ENCODE measurements at places on chromosomes 12 and 14. TPM values are rescaled to one million over a fixed set of nuclear protein-coding genes. Genes with fewer than 3 reads are reported as not detected.

GRCh38 chr12:54977857-54978256, 6.7 kb downstream of the TESPA1 start:
- no peak for DNase-seq

DNA sequence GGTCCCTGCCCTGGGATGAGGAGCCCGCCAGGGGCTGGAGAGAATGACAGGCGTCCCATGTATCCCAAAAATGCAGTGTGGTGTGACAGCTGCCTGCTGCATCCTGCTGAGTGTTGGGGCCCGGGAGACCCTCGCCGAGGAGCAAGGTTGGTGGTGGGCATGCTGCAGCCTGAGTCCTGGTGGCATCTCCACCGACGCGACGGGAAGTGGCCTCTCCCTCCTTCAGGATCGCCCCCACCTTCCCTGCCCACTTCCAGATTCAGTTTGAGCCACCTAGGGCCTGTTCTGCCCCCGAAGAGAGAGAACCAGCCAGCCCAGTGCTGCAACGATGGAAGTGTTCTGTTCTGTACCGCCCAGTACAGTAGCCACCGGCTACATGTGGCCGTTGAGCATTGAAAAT, 70.1 kb downstream of the TSPAN9 start:
- no peak for DNase-seq

DNA sequence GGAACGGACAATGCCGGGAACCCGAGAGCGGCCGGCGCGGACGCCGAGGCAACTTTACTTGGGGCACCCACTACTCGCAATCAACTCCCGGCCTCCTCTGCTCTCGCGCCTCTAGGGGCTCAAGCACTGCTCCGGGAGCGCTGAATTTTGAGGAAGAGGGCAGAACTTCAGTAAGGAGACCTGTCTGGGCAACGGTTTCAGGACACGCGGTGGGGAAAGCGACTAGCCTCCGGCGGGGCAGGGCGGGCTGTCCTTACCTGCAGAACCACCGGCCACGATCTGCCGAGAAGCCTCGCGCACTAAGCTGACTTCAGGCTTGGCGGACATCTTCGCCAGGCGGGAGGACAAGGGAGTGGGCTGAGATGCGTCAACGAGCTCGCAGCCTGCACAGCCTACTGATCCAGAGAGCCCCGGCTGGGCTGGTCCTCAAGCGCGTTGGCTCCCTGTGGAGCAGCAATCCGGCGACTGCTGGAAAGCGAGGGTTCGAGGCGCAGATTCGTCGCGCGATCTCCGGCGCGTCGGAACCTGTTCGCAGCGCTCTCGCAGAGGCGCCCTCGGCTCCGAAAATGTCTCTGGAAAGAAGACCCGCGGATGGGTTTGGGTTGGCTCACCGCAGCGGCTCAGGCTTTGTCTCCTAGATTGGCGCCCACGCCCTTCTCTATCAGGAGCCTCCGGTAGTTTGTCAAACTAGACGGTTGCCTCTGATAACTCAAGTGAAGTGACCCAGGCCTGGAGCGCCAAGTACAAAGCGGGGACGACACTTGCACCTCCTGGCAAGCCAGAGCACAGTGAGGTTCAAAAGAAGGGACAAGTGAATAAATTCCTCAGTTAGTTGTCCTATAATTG, at the start of gene SLC25A21:
TSS of gene SLC25A21 (minus strand) at position 583 of the 846 bp plus-strand sequence.
- DNase-seq = peak; percentile 26

CLEC4E gene
- polyA plus RNA-seq = not detected

GRCh38 chr14:97021001-97021400, 223.8 kb downstream of the VRK1 start:
- DNase-seq = no peak

FAR2 gene
- 6.3 TPM for polyA plus RNA-seq

- DNase-seq = no peak
Observed at GRCh38 chr12:5581019-5581418, 149.1 kb downstream of the NTF3 start.

- no peak for DNase-seq
Observed at GRCh38 chr12:102407776-102408486, 72.4 kb downstream of the IGF1 start.

DNA sequence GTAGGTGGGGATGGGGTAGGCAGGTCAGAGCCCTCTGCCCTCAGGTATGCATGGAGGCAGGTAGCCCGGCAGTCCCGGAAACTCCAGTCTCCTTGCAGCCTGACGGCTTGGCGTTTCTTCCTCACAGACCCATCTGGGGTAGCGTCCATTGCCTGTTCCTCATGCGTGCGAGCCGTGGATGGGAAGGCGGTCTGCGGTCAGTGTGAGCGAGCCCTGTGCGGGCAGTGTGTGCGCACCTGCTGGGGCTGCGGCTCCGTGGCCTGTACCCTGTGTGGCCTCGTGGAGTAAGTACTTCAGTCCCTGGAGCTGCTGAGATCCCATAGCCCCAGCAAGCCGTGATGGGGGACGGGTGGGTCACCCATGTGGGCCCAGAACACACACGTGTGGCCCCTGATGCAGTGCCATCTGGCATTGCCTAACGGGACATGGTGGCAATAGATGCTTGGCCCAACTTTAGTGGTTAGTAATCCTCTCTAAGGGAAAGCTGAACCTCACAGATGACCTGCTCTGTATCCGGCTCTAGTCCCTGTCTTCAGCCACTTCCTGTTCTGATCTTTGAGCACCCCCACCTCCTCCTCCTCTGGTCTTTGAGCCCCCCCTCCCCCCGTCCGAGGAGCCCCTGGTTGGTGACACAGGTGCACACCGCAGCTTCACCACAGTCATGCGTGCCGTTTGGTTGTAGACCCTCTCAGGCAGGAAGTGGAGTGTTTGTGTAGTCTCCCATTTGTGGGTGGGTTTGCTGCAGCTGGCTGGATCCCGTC, 3.7 kb downstream of the SIVA1 start:
- no peak for DNase-seq

PKP2 gene
- 55.5 TPM for polyA plus RNA-seq

DNA sequence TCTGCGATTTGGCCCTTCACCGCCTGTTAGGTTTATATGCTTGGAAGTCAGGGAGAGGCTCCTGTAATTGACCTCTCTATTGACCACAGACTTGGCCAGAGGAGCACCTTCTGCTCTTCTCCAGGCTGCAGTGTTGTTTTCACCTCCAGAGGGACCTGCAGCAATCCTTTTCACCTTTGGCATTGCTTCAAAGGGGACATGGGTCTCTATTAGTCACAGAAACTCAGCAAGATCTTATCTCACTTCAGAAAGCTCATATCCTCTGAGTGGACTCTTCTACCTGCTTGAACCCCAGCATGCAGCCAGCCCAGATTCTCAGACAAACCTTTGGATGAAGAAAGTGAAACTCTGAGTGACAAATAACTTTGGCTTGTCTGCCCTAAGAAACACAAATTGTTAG, 339.3 kb downstream of the NRXN3 start:
- no peak for DNase-seq

DIO3 gene
- not detected for polyA plus RNA-seq

GYS2 gene
- not detected for polyA plus RNA-seq

SERPINA3 gene
- 1.5 TPM for polyA plus RNA-seq

TBX3 gene
- polyA plus RNA-seq = 5.3 TPM

OLR1 gene
- polyA plus RNA-seq = 0.03 TPM

DNA sequence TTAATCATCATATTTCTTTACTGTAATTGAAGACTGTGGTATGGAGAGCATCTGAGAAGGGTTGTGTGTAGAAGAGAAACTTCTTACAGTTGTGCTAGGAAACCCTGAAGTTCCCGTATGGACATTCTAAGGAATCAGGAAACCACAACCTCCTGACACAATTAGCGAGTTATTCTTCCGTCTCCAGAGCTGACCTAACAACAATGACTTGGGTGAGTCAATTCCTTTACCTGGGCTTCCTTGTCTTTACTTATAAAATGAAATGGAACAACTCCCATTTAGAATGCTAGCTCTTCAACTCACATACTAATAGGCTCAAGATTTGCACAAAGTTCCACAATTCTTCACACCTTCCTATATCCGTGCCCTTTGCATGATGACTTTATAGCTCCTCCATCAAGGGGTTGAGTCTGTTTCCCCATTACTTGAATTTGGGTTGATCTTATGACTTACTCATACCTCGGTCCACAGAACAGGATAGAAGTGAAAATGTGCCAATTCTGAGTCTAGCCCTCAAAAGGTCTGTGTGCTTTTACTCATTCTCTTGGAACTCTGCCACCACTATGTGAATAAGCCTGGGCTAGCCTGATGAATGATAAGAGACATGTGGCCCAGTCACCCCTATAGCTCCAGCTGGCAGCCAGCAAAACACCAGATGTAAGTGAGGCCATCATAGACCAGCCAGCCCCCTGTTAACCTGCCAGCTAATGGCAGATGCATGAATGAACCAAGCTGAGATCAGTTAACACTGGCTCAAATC, 459.4 kb downstream of the ETNK1 start:
- DNase-seq = peak; percentile 98

- DNase-seq = no peak
Observed at GRCh38 chr12:123671876-123672275, 963 bp downstream of the TCTN2 start.

DNA sequence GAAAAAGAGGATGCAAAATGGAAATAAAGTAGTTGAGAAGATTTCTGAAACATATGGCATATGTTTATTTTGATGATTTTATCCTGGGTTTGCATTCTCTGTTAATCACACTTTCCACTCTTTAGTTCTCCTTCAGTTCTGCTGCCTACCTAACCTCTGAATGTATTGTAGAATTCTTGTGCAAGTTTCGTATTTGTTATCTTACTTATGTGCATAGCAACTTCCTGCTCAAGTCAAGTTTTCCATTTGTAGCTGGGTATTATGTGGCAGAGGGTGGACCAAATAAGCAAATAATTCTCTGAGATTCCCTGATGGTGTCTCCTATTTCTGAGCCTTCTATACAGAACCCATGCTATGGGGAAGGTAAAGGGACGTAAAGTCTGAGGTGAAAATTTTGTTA, 381.6 kb downstream of the FOXG1 start:
- DNase-seq = no peak

- DNase-seq = peak; percentile 69
Observed at GRCh38 chr12:12704593-12705230, 8.7 kb upstream of the GPR19 start.

KRT1 gene
- polyA plus RNA-seq = 93.0 TPM

EFS gene
- polyA plus RNA-seq = 1.4 TPM

DNA sequence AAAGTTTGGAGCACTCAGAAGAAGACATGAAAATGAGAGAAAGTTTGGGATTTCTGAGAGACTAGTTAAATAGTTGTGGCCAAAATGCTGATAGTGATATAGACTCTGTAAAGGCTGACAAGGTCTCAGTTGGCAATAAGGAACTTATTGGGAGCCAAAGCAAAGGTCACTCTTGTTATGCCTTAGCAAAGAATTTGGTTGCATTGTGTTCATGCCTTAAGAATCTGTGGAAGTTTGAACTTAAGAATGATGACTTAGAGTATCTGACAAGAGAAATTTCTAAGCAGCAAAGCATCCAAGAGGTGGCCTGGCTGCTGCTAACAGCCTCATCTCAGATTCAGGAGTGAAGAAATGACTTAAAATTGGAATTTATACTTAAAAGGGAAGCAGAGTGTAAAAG, 113.8 kb downstream of the PIK3C2G start:
- no peak for DNase-seq

Measured in keratinocyte (primary cell).